ENCODE measurements at places on chromosomes 13 and 19.

- DNase-seq, result no peak
Observed at GRCh38 chr19:1658150-1659083, 6.0 kb upstream of the TCF3 start.

- DNase-seq, result no peak
Observed at GRCh38 chr19:12162513-12162881, 399 bp upstream of the ZNF136 start.

- DNase-seq, result no peak
Observed at GRCh38 chr13:27904719-27905118, 15.1 kb upstream of the PDX1 start.

DNA sequence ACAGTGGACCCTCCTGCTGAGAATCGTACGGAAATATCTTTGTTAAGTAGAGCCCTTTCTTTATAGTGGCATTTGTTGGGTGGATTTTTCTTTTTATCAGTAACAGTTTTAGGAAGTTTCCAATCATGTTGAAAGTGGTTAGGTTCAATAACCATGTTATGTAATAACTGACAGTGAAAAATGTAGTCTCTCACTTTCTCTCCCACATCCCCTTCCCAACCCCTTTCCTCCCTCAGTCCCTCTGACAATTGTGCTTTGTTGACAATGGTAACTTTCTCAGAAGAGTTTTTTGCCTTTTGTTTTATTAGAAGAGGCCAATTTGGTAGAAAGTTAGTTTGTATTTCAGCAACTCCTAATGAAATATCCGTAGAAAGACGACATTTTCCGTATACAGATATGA lies 77.8 kb upstream of the SLAIN1 start:
- no peak for DNase-seq

- DNase-seq, result no peak
Observed at GRCh38 chr13:109728791-109729731, 57.3 kb downstream of the IRS2 start.

DNA sequence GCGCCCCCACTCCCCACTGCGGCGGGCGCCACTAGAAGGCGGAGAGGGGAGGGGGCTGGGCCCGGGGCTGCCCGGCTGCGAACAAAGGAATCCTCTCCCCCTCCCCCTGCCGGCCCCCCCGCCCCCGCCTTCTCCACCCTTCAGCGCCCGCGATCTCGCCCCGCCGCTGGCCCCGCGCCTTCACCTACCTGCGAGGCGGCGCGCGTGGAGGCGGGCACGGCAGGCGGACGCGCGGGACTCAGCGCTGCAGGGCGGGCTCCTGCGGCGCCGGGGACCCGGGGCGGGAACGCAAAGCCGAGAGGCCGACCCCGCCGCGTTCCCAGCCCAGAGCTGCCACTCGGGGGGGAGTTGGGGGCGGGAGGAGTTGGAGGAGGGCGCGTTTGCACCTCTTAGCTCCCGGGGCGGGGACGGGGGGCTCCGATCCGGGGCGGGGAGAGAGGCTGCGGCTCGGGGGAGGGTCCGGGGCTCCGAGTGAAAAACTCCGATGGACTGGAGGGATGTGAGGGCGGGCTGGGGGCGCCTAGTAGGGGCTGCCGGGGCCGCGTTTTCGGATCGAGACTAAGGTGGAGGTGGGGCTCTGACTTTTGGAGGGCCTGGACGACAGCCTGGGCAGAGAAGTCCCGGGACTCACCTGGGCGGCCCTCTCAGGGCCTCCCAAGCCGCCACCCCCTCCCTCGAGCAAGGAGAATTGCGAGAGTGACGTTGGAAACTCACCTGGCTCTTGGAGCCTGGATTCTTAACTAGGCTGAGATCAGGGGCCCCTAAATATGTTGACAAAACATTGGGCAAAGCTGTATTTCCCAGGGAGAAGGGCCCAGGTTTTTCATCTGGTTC lies at the start of gene FBN3:
FBN3 (minus strand) TSS at position 332 of the 834 bp plus-strand sequence. CDS start 2,112 bp downstream, outside the sequence.
- no peak for DNase-seq

GRCh38 chr19:31057476-31057875 lies 291.8 kb downstream of the TSHZ3 start:
- no peak for DNase-seq

GRCh38 chr19:17170538-17171297 lies 44.4 kb upstream of the USE1 start:
- DNase-seq, result no peak

DNA sequence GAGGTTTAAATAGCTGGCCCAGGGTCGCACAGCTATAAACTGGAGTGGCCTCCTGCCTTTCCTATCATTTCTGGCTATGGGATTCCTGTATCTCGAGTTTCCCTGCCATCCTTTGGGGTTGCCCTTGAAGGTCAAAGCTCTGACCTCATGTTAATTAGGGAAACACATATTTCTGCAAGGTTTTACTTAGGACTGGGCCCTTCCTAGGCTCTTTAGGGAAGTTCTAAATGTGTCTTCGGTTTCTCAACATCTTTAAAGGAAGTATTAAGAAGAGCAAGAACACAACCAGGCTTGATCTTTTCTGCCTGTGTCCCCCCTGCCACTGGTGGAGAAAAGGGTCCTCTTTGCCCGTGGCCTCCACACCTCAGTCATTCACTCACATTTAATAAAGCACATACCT lies 10.8 kb downstream of the LCP1 start:
- DNase-seq, result no peak

DNA sequence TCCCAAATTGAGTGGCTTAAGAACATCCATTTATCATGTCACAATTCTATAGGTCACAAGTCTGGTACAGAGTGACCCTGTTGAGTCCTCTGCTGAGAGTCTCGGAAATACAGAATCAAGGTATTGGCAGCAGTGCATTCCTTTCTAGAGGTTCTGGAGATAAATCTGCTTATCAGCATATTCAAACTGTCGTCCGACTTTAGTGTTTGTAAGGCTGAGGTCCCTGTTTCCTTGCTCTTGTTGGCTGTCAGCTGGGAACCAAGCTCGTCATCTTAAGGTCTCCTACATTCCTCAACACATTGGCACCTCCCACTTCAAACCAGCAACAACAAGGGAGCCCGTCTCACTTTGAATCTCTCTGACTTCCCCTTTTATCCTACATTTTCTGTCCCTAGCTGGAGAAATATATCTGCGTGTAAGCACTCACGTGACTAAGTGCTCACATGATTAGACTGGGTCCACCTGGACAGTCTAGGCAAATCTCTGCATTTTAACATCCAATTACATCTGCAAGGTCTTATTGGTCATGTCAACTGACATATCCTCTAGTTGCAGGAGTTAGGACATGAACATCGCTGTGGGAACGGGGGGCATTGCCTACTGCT lies 886.8 kb downstream of the PCDH9 start:
- no peak for DNase-seq

DNA sequence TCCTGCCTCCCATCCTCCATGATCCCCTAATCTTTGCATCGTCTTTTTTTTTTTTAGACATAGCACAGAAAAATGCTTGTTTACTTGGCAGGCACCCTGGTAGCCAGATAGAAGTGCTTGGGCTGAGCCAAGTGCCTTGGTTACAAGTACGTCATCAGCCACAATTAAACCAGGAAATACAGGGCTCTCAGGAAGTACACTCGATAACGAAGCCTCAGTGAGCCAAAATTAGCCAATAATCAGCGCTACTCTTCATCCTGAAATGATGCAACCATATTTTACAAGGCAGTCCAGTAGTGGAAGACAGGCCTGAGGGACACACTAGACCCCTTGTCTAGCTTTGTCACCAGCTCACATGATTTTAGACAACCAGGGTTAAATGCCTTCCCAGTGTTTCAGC lies 194.0 kb upstream of the NBEA start:
- no peak for DNase-seq

DNA sequence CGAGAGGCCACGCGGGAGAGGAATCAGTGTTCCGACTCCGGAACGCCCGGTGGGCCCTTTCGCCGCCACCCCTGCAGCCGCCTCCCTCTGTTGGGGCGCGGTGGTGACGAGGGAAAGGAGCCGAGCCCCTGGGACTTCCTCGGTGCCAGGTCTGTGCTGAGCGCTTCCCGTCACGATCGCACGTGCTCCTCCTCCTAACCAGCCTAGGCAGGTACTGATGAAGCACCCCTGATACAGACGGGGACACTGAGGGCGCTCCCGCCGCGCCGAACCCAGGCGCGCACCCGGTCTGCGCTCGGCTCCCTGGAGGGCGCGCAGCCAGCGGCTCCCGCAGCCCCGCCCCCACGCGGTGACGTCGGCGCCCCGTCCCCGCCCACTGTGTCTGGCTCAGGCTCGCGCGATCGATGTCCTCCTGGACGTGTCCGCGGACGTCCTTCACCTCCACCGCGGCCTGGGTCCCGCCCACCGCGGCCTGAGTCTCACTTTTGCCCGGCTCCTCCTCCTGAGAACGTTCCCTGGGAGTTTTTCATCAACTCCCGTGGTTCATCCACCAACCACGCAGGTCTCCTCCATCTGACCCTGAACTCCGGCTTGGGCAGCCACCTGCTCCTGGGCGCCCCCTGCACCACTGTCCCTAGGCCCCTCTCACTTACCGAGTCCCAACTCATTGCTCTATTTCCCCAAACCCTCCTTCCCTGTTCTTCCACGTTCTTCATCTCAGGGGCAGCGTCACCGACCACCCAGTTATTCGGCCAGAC lies 2.6 kb upstream of the KLK15 start:
- DNase-seq, result peak; percentile 77

DNA sequence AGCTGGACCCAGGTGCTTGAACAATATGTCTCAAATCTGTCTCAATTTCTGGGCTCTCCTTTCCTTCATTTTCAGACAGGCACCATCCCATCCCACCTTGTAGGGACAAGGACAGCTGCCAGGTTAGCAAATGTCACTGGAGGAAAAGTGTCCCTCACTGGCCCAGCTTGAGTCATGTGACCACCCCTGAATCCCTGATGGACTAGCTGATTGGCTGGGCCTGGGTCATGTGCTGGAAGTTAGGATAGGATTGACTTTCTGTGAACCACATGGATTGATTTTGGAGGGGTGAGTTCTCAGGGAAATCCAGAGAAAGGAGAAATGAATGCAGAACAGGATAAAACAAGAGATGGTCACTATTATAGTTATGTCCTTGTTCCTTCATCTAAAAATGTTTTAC lies 28.2 kb upstream of the FXYD3 start:
- no peak for DNase-seq

DNA sequence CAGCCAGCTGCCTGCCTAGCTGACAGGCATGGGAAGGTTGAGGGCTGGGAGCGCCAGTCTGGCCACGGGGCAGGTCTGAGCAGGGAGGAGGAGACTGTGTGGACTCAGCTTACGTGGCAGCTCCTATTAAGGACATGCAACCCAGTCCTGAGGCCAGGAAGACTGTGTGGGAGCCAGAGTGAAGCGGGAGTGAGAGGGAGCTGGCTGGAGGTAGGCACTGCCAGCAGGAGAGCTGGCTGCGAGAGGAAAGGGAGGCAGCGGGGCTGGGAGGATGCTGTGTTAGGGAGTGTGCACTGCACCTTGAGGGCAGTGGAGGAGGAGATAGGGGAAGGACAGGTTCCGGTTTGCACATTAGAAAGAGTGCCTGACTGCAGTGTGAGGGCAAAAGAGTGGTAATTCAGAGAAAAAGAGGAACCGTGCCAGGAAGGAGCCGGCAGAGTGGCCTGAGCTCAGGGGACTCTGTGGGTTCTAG lies 99.2 kb downstream of the SLC7A1 start:
- no peak for DNase-seq

DNA sequence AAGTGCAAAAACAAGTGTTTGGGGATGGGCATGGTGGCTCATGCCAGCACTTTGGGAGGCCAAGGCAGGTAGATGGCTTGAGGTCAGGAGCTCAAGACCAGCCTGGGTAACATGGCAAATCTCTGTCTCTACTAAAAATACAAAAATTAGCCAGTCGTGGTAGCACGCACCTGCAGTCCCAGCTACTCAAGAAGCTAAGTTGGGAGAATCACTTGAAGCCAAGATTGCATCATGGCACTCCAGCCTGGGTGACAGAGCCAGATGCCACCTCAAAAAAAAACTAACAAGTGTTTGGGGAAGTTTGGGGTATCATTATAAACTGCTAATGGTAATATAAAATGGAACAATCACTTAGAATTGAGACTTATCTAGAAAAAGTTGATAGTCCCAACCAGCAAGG lies 24.6 kb downstream of the XPO4 start:
- DNase-seq, result no peak

DNA sequence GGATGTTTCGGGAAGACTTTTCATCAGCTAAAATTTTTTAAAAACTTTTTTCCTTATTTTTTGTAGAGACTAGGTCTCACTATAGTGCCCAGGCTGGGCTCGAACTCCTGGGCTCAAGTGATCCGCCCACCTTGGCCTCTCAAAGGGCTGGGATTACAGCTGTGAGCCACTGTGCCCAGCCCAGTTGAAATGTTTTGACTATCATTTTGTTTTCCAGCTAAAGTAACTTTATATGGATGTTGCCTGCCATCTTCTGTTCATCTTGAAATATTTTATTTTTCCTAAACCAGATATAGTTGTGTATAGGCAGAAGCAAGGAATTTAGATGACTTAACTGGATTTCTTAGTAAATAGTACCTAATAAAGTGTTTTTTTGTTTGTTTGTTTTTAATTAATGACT lies 7.0 kb downstream of the CAB39L start:
- no peak for DNase-seq

DNA sequence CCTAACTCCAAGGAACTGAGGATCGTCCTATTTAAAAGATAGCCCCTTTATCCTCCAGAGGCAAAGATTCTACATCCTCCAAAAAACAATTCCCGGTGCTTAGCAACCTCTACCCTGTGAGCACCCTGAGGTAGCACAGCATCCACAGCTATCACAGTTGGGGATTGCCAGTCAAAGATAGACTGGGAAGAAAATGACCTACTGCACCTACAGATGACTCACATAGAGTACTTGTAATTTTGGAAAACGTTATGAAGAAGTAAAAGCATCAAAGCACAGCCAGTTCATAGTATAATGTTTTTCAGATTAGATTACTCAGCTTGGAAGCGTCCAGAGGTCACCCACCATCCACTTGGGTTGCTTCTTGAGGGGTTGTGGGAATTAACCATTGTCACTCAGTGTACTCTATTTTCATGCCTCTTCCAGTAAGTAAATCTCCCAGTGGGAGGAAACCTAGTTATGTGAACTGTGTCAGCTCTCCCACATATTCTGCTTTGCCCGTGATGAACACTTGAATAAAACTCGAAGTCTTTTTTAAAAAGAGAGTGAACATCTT lies 8.9 kb upstream of the FAM124A start:
- DNase-seq, result no peak

DNA sequence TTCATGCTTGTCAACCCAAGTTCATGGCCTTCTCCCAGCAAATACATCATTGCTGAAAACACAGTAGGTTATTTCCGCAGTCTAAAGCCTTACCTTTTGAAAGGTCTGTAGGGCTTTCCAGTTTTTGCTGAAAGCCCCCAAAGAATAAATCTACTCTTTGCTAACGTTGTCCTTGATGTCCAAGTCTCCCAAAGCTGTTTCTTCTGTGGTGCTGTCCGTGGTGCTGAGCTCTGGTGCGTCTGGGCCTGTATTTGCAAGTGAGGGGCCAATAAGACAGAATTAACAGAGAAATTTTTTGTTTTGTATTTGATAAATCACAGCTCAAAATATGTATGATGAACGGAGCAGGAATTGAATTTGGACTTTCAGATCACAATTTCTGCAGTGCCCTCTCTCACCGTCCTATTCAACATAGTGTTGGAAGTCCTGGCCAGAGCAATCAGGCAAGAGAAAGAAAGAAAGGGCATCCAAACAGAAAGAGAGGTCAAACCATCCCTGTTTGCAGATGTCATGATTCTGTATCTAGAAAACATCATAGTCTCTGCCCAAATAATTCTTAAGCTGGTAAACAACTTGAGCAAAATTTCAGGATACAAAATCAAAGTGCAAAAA lies 9.8 kb upstream of the LGALS16 start:
- DNase-seq, result no peak

Data from stimulated activated CD4-positive, alpha-beta T cell treated with anti-CD3 and anti-CD28 coated beads, Interleukin-4, amount 100 ng/mL, for 4 hours (primary cell).